ENCODE measurements at places on chromosomes 5 and 9.
A peak's percentile ranks its signal among the peaks of the same experiment; 100 is the strongest.

- H3K36me3 ChIP-seq, result peaks cover 3% of the 10 kb centered on the region
- H3K27me3 ChIP-seq, result no peaks in the 10 kb centered on the region
- H3K4me1 ChIP-seq, result peaks cover 51% of the 10 kb centered on the region
- no peak for DNase-seq
Observed at GRCh38 chr9:92746567-92747458, 17.8 kb downstream of the BICD2 start.

- H3K36me3 ChIP-seq, result no peaks in the 10 kb centered on the region
- H3K4me1 ChIP-seq, result peaks cover under 1% of the 10 kb centered on the region
Observed at GRCh38 chr5:138668451-138669380, 84.5 kb upstream of the CTNNA1 start.

GRCh38 chr9:91345978-91346377 lies 15.7 kb downstream of the AUH start:
- no peak for DNase-seq
- no peaks in the 10 kb centered on the region for H3K36me3 ChIP-seq
- no peaks in the 10 kb centered on the region for H3K4me1 ChIP-seq
- H3K27ac ChIP-seq, result no peak overlapping the region

DNA sequence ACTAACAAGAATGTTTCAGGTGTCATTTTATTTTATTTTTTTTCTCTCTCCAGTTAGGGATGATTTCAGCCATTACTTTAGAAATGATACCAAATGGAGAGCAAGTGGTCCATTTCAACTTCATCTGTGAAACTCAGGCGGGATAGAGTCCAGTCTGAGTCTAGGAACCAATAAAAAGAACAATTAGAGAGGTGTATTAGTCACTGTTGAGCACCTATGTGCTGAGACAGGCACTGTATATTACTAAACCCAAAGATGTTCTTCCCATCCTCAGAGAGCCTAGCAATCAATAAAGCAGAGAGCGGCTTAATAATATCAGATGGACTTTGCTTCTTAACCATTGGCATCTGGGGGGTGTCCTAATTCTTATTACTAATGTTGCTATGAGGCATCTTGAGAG lies 410.3 kb upstream of the SLC24A2 start:
- no peaks in the 10 kb centered on the region for H3K36me3 ChIP-seq
- H3K4me3 ChIP-seq, result no peak overlapping the region
- H3K27me3 ChIP-seq, result no peaks in the 10 kb centered on the region
- H3K4me1 ChIP-seq, result peaks cover 6% of the 10 kb centered on the region
- peak overlapping the region; percentile 72 for H3K27ac ChIP-seq

- no peak overlapping the region for H3K4me3 ChIP-seq
- no peaks in the 10 kb centered on the region for H3K27me3 ChIP-seq
- no peaks in the 10 kb centered on the region for H3K36me3 ChIP-seq
- no peak overlapping the region for H3K27ac ChIP-seq
- no peaks in the 10 kb centered on the region for H3K4me1 ChIP-seq
Observed at GRCh38 chr5:8391911-8392310, 523.0 kb downstream of the MTRR start.

DNA sequence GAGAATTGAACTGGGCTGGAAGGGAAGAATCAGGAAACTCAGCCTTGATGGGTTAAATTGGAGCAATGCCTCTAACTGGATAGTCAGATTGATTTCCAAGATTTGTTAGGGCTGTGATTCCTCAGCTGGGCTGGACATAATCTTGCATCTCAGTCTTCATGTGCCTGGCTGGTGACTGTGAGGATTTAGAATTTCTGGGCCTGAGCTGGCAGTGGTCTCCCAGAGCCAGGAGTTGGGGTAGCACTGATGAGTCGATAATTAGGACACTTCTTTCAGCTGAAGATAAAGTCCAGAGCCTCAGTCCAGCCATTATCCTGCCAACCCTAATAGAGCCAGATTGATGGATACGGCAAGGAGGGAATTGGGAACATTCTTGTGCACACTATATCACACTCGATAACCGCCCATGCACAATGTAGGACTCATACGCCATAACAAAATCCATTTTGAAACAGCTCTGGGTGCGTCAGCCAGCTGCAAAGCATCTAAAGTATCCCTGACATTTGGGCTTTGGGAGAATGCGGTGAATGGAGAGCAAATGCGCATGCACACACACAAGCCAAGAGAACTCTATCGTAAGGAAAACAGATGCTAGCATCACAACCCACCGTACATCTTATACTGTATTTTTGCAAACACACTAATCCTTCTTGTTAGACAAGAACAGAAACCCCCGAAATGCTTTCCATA lies 405.1 kb upstream of the KLF4 start:
- H3K36me3 ChIP-seq, result no peaks in the 10 kb centered on the region
- H3K27ac ChIP-seq, result peak overlapping the region; percentile 60
- no peaks in the 10 kb centered on the region for H3K27me3 ChIP-seq
- no peaks in the 10 kb centered on the region for H3K4me1 ChIP-seq
- DNase-seq, result no peak

DNA sequence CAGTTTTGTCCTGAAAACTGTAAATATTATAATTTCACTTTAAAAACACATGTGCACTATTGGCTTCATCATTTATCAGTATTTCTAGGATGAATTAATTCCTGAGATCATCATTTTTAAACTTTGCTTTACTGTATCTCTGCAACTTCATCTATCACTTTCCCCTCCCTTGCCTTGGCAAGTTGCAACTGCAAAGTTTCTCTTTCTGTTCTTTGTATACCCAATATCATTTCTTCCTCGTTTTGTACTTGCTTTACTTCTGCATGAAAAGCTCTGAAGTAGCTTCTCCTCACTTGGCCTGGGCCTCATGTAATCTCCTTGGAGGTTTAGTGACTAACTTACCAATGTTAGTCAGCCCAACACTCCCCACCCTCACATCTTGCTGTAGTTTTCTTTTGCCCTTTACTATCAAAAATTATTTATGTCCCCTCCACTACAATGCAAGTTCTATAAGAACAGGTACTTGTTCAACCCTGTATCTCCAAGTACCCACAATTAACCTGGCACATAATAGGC lies 12.8 kb downstream of the C5orf63 start:
- no peak overlapping the region for H3K27ac ChIP-seq
- no peak overlapping the region for H3K4me3 ChIP-seq
- no peaks in the 10 kb centered on the region for H3K36me3 ChIP-seq
- no peaks in the 10 kb centered on the region for H3K27me3 ChIP-seq
- no peak for DNase-seq

- H3K36me3 ChIP-seq, result no peaks in the 10 kb centered on the region
- H3K4me1 ChIP-seq, result peaks cover 76% of the 10 kb centered on the region
- peak overlapping the region; percentile 33 for H3K27ac ChIP-seq
- H3K27me3 ChIP-seq, result no peaks in the 10 kb centered on the region
Observed at GRCh38 chr9:37995348-37995737, 73.7 kb downstream of the SHB start.

DNA sequence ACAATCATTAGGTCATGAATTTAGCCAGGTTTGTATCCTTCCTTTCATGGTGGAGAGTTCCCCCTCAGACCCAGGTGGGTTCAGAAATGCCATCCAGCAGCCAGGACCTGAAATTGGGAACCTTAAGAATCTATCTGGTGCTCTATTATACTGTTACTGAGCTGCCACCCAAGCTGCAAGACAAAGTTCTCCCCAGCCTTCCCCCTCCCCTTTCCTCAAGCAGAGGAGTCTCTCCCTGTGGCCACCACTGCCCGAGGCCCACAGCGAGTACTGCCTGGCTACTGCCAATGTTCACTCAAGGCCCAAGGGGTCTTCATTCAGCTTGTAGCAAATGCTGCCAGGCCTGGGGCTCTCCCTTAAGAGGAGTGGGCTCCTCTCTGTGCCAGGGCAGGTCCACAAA lies 133.8 kb downstream of the TMEM38B start:
- H3K27me3 ChIP-seq, result no peaks in the 10 kb centered on the region
- DNase-seq, result no peak
- no peaks in the 10 kb centered on the region for H3K4me1 ChIP-seq
- no peaks in the 10 kb centered on the region for H3K36me3 ChIP-seq

- no peaks in the 10 kb centered on the region for H3K4me1 ChIP-seq
- H3K27me3 ChIP-seq, result no peaks in the 10 kb centered on the region
- H3K27ac ChIP-seq, result no peak overlapping the region
- no peak overlapping the region for H3K4me3 ChIP-seq
- DNase-seq, result no peak
Observed at GRCh38 chr5:173664154-173664526, 47.7 kb upstream of the BOD1 start.

GRCh38 chr9:13628526-13628925 lies 349.0 kb upstream of the MPDZ start:
- no peak for DNase-seq
- no peak overlapping the region for H3K4me3 ChIP-seq
- no peak overlapping the region for H3K27ac ChIP-seq
- H3K27me3 ChIP-seq, result no peaks in the 10 kb centered on the region

- H3K4me1 ChIP-seq, result no peaks in the 10 kb centered on the region
- H3K36me3 ChIP-seq, result no peaks in the 10 kb centered on the region
- H3K27ac ChIP-seq, result no peak overlapping the region
- DNase-seq, result no peak
- H3K4me3 ChIP-seq, result no peak overlapping the region
- no peaks in the 10 kb centered on the region for H3K27me3 ChIP-seq
Observed at GRCh38 chr5:142520885-142521284, 165.0 kb downstream of the FGF1 start.

DNA sequence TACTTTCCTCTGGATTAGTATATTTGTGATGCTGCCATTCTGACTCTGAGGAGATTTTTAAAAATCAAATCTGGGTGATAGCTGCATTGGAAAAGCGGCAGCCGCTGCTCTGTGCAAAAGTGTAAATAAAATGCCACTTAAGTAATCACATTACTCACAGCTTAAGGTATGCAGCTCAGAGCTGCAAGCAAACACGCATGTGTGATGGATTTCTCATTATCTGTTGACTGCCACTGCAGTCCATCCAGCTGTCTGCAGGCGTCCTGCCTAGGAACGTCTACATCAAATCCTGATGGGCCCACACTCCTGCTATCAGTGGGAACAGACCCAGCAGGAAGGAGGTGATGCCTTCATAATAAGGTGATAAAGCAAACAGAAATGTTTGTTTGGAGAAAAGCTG lies 216.9 kb downstream of the SPOCK1 start:
- DNase-seq, result no peak
- no peak overlapping the region for H3K27ac ChIP-seq
- no peaks in the 10 kb centered on the region for H3K4me1 ChIP-seq
- no peaks in the 10 kb centered on the region for H3K36me3 ChIP-seq
- no peaks in the 10 kb centered on the region for H3K27me3 ChIP-seq
- H3K4me3 ChIP-seq, result no peak overlapping the region

GRCh38 chr9:72254901-72255545 lies 105.8 kb downstream of the GDA start:
- no peak overlapping the region for H3K27ac ChIP-seq
- H3K4me1 ChIP-seq, result no peaks in the 10 kb centered on the region
- DNase-seq, result no peak
- no peaks in the 10 kb centered on the region for H3K36me3 ChIP-seq

GRCh38 chr9:112867275-112867991 lies 23.2 kb downstream of the SLC46A2 start:
- H3K4me1 ChIP-seq, result no peaks in the 10 kb centered on the region
- no peak overlapping the region for H3K4me3 ChIP-seq
- H3K27ac ChIP-seq, result peak overlapping the region; percentile 63

GRCh38 chr9:1513105-1513504 lies 462.9 kb downstream of the DMRT2 start:
- H3K27ac ChIP-seq, result no peak overlapping the region
- no peaks in the 10 kb centered on the region for H3K36me3 ChIP-seq
- H3K4me1 ChIP-seq, result peaks cover 30% of the 10 kb centered on the region

GRCh38 chr9:132879457-132880323 lies 992 bp downstream of the SPACA9 start:
- H3K27me3 ChIP-seq, result no peaks in the 10 kb centered on the region
- H3K4me1 ChIP-seq, result peaks cover 13% of the 10 kb centered on the region
- H3K4me3 ChIP-seq, result peak overlapping the region; percentile 91
- H3K36me3 ChIP-seq, result no peaks in the 10 kb centered on the region
- no peak for DNase-seq

GRCh38 chr5:151062405-151063141 lies 18.3 kb downstream of the TNIP1 start:
- no peak for DNase-seq
- peaks cover 47% of the 10 kb centered on the region for H3K4me1 ChIP-seq
- H3K36me3 ChIP-seq, result no peaks in the 10 kb centered on the region
- H3K27me3 ChIP-seq, result no peaks in the 10 kb centered on the region
- H3K27ac ChIP-seq, result peak overlapping the region; percentile 75

DNA sequence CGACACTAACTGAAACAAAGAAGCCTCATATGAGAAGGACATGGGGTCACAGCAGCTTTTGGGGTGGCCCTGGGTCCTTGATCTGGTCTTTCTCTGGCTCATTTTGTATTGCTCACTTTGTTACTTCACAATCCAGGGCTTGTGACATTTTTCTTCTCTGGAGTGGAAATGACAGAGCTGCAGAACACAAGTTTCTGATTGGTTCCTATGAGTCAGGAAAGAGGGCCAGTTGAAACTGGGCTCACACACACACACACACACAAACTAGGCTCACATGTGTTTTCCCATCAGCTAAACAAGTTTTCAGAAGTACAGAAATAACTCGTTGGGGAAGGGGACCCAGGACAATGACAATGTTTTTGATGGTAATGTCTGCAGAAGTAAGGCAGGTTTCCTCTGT lies 54.3 kb downstream of the TMC1 start:
- H3K27ac ChIP-seq, result no peak overlapping the region
- H3K27me3 ChIP-seq, result no peaks in the 10 kb centered on the region
- no peak for DNase-seq
- H3K4me1 ChIP-seq, result peaks cover 54% of the 10 kb centered on the region
- no peak overlapping the region for H3K4me3 ChIP-seq

- H3K36me3 ChIP-seq, result no peaks in the 10 kb centered on the region
- H3K4me3 ChIP-seq, result no peak overlapping the region
- H3K27me3 ChIP-seq, result no peaks in the 10 kb centered on the region
- no peaks in the 10 kb centered on the region for H3K4me1 ChIP-seq
Observed at GRCh38 chr5:50623666-50624065, 42.8 kb upstream of the PARP8 start.

DNA sequence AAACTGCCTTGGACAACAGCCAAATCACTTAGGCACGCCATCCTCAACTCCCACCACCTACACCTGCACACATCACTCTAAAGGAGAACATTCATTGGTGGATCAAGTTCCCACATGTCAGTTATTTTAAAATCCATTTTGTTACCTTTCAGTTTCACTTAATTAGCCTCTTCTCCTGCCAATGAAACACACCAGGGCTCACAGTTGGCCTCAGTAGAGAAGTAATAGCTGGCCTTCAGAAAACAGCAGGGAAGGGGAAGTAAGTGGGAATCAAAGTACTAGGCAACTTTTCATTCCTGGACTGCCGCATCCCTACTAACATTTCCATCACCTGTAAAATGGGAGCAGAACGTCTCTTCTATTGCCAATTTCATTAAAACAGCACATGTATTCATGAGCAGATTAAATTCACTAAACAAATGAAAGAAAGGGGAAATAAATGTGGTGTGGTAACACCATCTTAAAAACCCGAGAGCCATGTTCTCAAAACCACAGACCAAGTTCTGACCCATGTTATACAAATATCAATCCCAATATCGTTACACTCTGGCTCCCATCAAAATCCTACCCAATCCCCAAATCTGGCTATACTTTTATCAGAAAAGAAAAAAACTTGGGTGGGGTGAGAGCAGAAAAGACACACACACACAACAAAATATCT lies 1.7 kb downstream of the SIL1 start:
- H3K4me1 ChIP-seq, result peaks cover 7% of the 10 kb centered on the region
- H3K36me3 ChIP-seq, result peaks cover 9% of the 10 kb centered on the region
- H3K27ac ChIP-seq, result peak overlapping the region; percentile 28

GRCh38 chr5:2295476-2295875 lies 412.8 kb upstream of the IRX4 start:
- H3K4me3 ChIP-seq, result no peak overlapping the region
- H3K27ac ChIP-seq, result no peak overlapping the region
- H3K4me1 ChIP-seq, result no peaks in the 10 kb centered on the region
- H3K36me3 ChIP-seq, result no peaks in the 10 kb centered on the region
- H3K27me3 ChIP-seq, result peaks cover 8% of the 10 kb centered on the region
- no peak for DNase-seq

- no peaks in the 10 kb centered on the region for H3K27me3 ChIP-seq
- no peak for DNase-seq
- no peaks in the 10 kb centered on the region for H3K36me3 ChIP-seq
- H3K27ac ChIP-seq, result no peak overlapping the region
Observed at GRCh38 chr9:113943112-113944009, 67.3 kb downstream of the ZNF618 start.

Measured in esophagus squamous epithelium (tissue), 5 donors.